Effector CD8-positive, alpha-beta T cell (primary cell): ENCODE measurements at places on chromosomes 6 and 20.

GRCh38 chr6:97765461-97765860 lies 482.4 kb upstream of the MMS22L start:
- no peak for DNase-seq

DNA sequence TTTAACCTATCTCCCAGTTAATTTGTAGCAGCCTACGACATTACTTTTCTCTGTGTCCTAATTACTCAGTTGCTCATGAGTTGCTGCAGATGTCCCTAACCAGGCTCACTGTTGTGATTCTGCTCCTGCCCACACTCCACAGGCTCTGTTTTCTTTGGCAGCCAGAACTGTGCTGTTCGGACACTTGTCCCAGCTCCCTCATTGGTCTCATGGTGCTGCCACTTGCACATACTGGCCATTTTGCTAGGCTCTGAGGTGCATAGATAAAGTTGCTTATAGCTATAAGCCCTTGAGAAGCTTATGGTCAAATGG lies 55.0 kb downstream of the NOX3 start:
- no peak for DNase-seq

- no peak for DNase-seq
Measured at GRCh38 chr6:33661106-33661838, 40.1 kb downstream of the ITPR3 start.

DNA sequence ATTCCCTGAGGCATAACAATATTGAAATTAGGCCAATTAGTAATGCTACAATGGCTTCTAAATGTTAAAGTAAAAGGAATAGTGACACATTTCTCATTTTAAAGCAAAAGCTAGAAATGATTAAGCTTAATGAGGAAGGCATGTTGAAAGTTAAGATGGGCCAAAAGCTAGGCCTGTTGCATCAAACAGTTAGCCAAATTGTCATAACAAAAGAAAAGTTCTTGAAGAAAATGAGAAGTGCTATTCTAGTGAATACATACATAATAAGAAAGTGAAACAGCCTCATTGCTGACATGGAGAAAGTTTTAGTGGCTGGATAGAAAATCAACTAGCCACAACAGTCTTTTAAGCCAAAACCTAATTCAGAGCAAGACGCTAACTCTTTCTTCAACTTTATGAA lies 12.9 kb downstream of the OR2A4 start:
- DNase-seq: no peak

DNA sequence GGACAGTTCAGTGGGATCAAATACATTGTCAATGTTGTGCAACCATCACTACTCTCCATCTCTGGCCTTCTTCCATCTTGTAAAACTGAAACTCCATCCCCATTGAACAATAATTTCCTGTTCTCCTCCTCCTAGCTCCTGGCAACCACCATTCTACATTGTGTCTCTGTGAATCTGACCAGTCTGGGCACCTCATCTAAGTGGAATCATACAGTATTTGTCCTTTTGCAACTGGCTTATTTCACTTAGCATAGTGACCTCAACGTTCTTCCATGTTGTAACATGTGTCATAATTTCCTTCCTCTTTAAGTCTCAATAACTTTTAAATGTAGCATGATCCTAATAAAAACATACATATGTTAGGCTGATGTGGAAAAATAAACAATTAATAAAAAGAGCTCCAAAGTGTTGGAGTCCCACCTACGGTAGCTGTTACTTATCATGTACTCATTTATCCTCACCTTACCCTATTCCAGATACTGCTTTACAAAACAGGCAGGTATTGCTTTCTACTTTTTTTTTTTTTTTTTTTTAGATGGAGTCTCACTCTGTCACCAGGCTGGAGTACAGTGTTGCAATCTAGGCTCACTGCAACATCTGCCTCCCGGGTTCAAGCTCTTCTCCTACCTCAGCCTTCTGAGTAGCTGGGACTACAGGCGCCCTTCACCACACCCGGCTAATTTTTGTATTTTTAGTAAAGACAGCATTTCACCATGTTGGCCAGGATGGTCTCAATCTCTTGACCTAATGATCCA lies 91.9 kb downstream of the TNFAIP3 start:
- DNase-seq: no peak

DNA sequence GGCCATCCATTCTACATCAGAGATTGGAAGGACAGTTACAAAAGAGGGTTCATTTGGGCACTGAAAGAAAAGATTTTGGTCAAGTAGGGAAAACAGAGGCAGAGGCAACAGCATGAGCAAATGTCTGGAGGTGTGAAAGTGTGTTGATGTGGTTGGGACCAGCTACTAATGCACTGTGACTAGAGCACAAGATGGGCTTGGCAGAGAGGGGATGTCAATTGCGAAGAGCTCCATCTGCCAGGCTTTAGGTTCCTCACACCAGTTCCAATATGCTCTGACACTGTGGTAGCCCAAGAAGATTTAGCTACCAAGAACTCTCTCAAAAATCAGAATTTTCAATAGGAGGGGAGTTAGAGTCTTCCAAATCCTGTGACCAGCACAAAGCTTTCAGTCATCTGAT lies 42.1 kb downstream of the TRAF3IP2 start:
- no peak for DNase-seq

DNA sequence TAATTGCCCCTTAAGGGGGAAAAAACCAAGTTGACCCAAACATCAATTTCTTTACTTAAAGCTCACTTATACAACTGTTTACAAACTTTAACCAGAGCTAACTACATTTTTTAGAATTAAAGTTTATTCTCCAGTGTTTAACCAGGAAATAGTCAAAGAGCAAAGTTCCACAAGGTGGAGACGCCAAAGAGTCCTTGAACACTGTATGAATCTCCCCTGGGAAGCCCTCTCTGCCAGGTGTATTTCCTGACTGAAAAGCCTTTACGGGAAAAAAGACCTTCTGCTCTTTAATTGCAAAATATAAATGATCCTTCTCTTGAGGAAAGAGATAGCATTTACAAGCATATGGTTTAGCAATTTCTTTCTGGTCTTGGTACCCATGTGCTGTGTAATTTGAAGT lies 36.2 kb downstream of the BTBD9 start:
- no peak for DNase-seq

GRCh38 chr20:11140359-11140758 lies 466.6 kb upstream of the JAG1 start:
- no peak for DNase-seq

- no peak for DNase-seq
Measured at GRCh38 chr6:134437376-134437775, 119.5 kb upstream of the SGK1 start.

DNA sequence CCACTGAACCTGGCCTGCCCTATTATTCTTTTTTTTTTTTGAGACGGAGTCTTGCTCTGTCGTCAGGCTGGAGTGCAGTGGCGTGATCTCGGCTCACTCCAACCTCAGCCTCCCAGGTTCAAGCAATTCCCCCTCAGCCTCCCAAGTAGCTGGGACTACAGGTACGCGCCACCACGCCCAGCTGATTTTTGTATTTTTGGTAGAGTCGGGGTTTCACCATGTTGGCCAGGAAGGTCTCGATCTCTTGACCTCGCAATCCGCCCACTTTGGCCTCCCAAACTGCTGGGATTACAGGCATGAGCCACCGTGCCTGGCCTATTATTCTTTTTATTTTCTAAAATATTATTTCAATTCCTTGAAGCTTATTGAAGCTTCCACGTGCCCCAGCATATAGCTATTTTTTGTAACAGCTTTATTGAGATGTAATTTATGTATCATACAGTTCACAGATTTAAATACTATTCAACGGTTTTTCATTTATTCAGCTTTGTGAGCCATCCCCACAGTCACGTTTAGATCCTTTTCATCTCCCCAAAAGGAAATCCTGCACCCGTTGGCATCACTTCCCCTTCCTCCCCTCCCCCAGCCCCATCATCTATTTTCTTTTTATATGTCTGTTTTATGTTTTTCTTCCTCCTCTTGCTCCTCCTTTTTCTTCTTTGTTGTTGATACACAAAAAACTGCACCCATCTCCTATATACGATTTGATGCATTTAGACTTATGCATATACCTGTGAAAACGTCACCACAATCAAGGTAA lies 13.5 kb upstream of the MDFI start:
- DNase-seq: no peak

DNA sequence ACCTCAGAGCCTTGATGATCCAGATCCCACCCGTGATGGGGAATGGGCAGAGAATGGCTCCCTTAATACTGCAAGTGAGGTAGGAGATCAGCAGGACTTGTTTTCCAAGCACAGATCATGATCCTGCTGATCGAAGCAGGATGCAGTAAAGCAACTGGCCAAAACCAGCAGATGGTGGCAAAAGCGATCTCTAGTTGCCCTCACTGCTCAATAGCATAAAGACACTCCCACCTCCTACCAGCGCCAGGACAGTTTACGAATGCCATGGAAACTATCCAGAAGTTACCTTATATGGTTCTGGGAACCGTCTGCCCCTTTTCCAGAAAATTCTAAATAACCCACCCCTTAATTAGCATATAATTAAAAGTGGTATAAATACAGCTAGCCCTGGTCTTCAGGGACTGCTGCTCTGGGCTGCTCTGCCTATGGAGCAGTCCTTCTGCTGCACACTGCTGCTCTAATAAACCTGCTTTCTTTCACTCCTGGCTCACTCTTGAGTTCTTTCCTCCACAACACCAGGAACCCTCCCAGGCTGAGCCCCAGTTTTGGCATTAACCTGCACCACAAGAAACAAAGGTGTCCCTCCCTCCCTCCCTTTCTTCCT lies 415.8 kb downstream of the PREX1 start:
- no peak for DNase-seq

DNA sequence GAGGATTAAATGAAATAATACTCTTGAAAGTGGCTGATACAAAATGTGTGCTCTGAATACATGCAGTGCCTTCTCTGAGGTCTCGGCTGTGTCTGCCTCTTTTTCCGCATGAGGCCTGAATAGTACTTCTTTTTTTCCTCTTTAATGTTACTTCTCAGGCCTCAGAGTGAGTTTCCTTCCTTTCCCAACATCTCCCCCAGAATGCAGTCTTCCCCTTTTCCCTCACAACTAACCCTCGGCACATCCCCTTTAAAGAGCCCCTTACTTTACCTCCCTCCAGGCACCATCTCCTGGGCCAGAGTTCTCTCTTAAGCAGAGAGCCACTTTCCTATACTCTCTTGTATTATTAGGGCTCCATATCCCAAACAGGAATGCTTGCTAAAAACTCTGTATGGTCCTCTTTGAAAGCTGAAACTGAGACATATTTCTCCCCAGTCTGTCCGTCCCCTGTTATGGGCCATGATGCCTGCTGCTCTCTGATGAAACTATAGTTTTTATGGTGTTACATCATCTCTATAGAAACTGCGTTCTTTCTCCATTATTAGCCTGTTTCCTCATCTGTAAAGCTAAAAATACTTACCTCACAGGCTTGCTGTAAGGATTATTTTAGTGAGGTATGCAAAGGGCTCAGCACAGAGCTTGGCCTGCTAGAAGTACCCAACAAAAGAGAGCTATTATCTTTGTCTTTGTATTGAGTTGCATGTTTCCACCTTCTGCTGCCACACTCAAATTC lies 2.3 kb downstream of the PLAGL2 start:
- DNase-seq: no peak

- DNase-seq: no peak
Measured at GRCh38 chr20:9353180-9353915, 161.0 kb upstream of the LAMP5 start.

GRCh38 chr20:38061109-38061508 lies 27.6 kb downstream of the RPRD1B start:
- DNase-seq: no peak

GRCh38 chr6:44858998-44859397 lies 469.1 kb upstream of the RUNX2 start:
- DNase-seq: no peak

DNA sequence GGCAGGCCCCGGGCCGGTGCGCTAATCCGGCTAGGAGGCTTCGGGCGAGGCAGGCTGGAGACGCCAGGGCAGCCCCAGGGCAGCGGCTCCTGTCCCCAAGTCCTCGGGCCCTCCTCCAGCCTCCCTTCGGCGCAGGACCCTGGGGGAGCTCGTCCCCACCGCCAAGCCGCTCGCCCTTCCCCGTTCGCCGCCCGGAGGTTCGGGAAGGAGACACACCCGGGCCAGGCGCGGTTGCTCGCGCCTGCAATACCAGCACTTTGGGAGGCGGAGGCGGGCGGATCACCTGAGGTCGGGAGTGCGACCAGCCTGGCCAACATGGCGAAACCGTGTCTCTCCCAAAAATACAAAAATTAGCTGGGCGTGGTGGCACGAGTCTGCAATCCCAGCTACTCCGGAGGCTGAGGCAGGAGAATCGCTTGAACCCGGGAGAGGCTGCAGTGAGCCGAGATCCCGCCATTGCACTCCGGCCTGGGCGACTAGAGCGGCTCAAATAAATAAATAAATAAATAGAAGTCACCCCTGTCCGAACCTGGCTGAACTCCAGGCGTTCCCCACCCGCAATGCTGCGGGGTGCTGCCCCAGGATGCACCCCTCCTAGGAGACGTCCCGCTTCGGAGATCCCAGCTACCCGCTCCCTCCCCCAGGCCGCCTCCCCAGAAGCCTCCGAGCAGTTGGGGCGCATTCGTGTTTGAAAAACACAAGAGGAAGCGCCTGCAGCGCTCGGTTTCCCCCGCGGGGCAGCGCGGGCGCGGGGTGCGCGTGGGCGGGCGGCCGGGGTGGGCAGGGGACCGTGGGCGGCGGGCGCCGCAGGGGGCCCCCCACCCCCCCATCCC lies 27.5 kb downstream of the SERPINB9 start:
- DNase-seq: peak; percentile 40

DNA sequence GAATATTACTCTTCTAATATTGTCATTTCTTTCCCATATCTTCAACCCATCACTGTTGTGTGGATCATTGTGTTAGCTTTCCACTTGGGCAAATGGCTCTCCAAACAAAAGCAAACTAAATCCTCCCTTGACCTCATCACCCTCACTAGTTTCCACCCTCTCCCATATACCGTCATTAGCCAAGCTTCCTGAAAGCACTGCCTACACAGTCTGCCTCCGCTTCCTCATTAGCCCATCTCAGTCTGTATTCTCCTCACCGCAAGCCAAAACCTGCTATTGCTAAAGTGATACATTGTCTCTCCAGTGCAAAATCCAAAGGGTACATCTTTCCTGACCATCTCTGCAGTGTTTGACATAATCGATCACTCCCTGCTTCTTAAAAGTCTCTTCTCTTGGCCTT lies 212.6 kb downstream of the CLIC5 start:
- no peak for DNase-seq

DNA sequence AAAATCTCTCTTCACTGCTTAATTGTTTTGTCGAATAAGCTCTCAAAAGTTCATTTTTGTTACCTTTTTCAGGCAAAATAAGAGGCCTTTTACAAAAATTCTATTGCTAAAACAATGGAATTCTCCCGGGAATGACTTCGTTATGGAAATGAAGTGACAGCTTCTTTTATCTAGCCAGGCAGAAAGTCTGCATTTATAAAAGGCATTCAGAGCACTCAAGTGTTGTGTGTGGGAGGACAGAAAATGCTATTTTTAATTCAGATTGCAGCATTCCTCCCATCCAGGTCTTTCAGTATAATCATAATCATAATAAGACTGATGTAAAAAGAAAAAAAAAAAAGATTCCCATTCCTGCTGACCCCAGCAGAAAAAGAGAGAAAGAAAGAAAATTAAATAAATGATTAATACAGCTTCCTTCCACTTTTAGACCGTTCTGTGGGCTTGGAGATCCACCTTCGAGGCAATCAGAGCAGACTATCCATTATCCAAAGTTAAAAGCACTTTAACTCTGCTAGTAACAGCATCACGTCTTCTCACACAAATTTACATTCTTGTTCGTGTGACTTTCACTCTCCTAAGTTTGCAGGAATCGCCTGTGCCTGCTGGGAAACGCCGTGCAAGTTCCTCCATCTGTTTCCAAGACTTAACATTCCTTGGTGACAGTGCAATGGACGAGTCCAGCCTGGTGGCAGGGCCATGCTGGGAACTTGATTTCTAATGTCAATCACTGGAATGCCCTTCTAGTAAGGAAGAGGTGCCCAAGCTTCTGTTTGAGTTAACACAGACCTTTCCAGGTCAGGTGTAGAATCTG lies 258.8 kb downstream of the GMPR start:
- no peak for DNase-seq

- peak; percentile 51 for DNase-seq
Measured at GRCh38 chr6:32118782-32119628, 9.0 kb downstream of the ATF6B start.
